SJSA1 (cell line): ENCODE measurements at places on chromosomes 1 and 21. TPM values are rescaled to one million over a fixed set of nuclear protein-coding genes. Genes with fewer than 3 reads are reported as not detected.

Gene HUNK
- total RNA-seq: 13.6 and 17.7 TPM in 2 replicates

DNA sequence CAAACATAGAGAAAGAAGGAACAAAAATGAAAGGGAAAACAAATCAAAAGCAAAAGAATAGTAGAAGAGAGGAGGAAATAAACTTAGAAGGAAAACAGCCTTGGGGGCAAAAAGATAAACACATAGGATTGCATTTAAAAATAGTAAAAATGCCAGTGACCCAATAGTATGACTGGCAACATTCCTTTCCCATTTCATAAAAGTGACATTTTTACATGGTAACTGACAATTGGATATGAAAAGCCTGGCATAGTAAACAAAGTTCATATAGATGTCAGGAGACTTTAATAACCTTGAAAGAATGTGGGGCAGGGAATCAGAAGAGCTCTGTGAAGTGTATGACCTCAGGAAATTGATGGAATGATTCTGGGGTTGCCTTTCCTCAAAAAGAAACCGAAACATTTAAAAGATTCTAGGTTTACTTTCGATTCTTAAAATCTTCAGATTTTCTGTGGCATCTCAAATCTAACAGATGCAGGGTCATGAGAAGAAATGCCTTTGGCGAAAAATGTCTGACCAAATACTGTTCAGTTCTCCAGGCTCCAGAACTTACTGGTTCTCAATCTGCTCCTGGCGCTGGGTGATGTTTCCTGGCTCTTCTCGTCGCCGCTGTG, 33.7 kb downstream of the SPTA1 start:
- no peak for DNase-seq
- no peak overlapping the region for H3K27ac ChIP-seq
- H3K27me3 ChIP-seq: peaks cover 4% of the 10 kb centered on the region; the same call in 1 of the 2 replicates

- H3K4me3 ChIP-seq: no peak overlapping the region
- H3K27ac ChIP-seq: no peak overlapping the region
- DNase-seq: no peak
- no peaks in the 10 kb centered on the region for H3K36me3 ChIP-seq
Measured at GRCh38 chr1:25933479-25934365, 27.5 kb upstream of the STMN1 start.

GRCh38 chr1:185232874-185233273, 75.9 kb downstream of the SWT1 start:
- no peaks in the 10 kb centered on the region for H3K36me3 ChIP-seq
- H3K4me1 ChIP-seq: no peaks in the 10 kb centered on the region
- H3K4me3 ChIP-seq: no peak overlapping the region
- no peak overlapping the region for H3K27ac ChIP-seq

DNA sequence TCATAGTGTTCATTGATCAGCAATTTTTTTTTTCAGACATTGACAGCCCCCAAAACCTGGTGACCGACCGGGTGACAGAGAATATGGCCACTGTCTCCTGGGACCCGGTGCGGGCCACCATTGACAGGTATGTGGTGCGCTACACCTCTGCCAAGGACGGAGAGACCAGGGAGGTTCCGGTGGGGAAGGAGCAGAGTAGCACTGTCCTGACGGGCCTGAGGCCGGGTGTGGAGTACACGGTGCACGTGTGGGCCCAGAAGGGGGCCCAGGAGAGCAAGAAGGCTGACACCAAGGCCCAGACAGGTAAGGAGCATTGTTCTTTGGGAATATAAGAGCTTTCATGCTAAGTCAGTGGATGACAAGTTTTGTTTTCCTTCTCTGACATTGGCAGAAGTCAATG, 49.3 kb downstream of the TNN start:
- H3K36me3 ChIP-seq: no peaks in the 10 kb centered on the region
- no peak overlapping the region for H3K27ac ChIP-seq
- DNase-seq: no peak
- H3K27me3 ChIP-seq: no peaks in the 10 kb centered on the region
- no peaks in the 10 kb centered on the region for H3K4me1 ChIP-seq
- H3K4me3 ChIP-seq: no peak overlapping the region

Gene ASTN1
- total RNA-seq: 0.06 and 0.13 TPM in 2 replicates

DNA sequence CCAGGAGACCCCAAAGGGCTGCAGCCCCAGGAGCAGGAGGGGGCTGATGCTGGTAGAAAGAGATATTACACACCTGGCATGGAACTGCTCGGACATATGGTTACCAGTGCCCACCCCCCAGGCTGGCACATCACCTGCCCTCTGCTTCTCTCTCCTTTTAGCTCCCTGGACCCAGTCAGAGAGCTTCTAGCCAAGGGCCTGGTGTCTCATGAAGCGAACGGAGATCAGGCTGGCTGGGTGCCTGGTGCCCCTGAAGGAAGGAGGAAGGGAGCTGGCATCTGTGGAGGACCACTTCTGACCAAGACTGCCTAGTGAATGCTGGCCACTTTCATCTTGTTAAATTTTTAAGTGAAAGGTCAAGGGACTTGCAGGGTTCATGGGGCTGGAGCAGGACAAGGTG, 53.1 kb downstream of the FOXO6 start:
- H3K4me1 ChIP-seq: peaks cover 14% of the 10 kb centered on the region
- H3K27me3 ChIP-seq: peaks cover 11% of the 10 kb centered on the region
- no peak for DNase-seq
- H3K36me3 ChIP-seq: no peaks in the 10 kb centered on the region

- H3K27ac ChIP-seq: no peak overlapping the region
- H3K4me3 ChIP-seq: no peak overlapping the region
- DNase-seq: no peak
- no peaks in the 10 kb centered on the region for H3K36me3 ChIP-seq
- peaks cover 7% of the 10 kb centered on the region for H3K27me3 ChIP-seq
- H3K4me1 ChIP-seq: 0 out of 2 replicates have a peak, but pooled peaks cover 4% of the 10 kb centered on the region
Measured at GRCh38 chr1:111909030-111909429, 80.4 kb downstream of the KCND3 start.

GRCh38 chr1:18414321-18414720, 66.4 kb upstream of the KLHDC7A start:
- H3K4me3 ChIP-seq: no peak overlapping the region
- no peak overlapping the region for H3K27ac ChIP-seq
- no peaks in the 10 kb centered on the region; the same call in 1 of the 2 replicates for H3K27me3 ChIP-seq

Gene TIE1
- 0.11 TPM in 1 of 2 replicates, not detected in the other for total RNA-seq

- peak; percentile 10 for DNase-seq
- H3K27me3 ChIP-seq: no peaks in the 10 kb centered on the region
- no peak overlapping the region for H3K4me3 ChIP-seq
- peaks cover 3% of the 10 kb centered on the region; the same call in 1 of the 2 replicates for H3K36me3 ChIP-seq
- no peak overlapping the region for H3K27ac ChIP-seq
Measured at GRCh38 chr1:88736633-88737248, 52.7 kb downstream of the PKN2 start.

Gene PADI2
- not detected in 2 replicates for total RNA-seq

Gene PSEN2
- 13.2 and 38.2 TPM in 2 replicates for total RNA-seq

- H3K27ac ChIP-seq: peak overlapping the region; percentile 74
- peaks cover 24% of the 10 kb centered on the region for H3K36me3 ChIP-seq
- H3K4me1 ChIP-seq: peaks cover 32% of the 10 kb centered on the region
Measured at GRCh38 chr21:46098303-46099141, 610 bp downstream of the COL6A2 start.

Gene VPS13D
- 7.3 and 12.9 TPM in 2 replicates for total RNA-seq

Gene S100A7A
- total RNA-seq: not detected in 2 replicates

DNA sequence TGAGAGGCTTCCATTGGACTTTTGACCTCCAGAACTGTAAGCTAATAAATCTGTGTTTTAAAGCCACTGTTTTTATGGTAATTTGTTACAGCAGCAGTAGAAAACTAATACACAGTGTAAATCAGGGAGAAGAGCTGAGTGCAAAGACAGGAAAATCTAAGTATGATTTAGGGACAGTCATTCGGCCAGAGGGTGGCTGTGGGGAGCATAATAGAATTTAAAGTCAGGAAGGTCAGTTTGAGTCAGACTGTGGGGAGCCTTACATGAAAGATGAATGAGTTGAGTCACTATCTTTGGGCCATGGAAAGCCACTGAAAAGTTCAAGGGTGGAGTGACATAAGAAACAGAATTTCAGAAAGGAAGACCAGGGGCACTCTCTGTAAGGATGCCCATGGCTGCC, 52.4 kb upstream of the SSX2IP start:
- 0 out of 2 replicates have a peak, but pooled peaks cover 5% of the 10 kb centered on the region for H3K4me1 ChIP-seq
- no peak overlapping the region for H3K27ac ChIP-seq
- H3K4me3 ChIP-seq: no peak overlapping the region
- H3K36me3 ChIP-seq: no peaks in the 10 kb centered on the region
- H3K27me3 ChIP-seq: no peaks in the 10 kb centered on the region
- DNase-seq: no peak

DNA sequence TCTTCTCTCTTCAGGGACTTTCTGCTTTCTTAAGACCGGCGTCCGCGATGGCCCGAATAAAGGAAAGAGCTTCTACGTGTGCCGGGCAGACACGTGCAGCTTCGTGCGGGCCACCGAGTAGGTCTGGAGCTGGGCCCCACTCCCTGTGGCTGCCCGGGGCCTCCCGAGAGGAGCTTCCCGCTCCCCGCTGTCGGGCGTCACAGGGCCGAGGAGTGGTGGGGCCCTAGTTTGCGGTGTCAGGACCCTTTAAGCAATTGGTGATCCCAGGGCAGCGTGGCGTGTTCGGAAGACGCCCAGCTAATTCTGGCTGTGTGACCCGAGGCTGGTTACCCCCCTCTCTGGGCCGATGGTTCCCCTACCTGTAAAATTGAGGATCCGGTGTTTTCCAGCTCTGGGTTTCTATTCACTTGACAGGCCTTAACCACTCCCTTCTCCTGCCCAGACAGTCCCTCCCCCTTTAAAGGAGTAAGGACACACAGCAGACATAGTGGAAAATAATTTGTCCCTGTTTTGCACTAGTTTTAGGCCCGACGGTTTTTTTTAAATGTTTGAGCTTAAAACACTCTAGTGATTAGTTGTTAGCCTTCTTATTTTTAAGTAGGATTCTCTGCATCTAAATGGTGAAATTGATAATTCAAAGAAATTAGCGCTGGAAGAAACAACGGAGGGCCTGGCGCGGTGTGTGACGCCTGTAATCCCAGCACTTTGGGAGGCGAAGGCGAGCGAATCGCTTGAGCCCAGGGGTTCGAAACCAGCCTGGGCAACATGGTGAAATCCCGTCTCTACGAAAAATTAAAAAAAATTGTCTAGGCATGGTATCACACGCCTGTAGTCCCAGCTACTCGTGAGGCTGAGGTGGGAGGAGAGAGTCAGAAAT, 553 bp downstream of the TTF2 start:
- peak; percentile 42 for DNase-seq
- H3K4me3 ChIP-seq: peak overlapping the region; percentile 59
- H3K4me1 ChIP-seq: peaks cover 22% of the 10 kb centered on the region
- peaks cover 19% of the 10 kb centered on the region for H3K36me3 ChIP-seq
- H3K27ac ChIP-seq: peak overlapping the region; percentile 58

DNA sequence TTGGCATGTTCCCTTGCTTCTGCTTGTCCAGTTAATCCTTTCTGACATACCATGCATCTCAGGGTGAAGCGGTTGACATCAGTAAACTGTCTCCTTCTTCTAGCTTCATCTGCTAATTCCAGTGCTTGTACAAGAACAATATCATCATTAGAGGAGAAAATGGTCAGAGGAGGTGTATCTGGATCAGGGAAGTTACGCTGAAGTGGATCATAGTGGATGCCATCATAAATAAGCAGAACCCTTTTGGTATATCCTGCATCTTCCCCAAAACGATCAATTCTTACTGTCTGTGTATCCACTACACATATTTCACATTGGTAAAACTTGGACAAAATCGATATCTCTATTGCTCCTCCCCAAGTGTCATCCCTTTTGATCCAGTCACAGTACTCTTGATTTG, 2.0 kb downstream of the YOD1 start:
- H3K4me3 ChIP-seq: no peak overlapping the region
- peaks cover 20% of the 10 kb centered on the region for H3K4me1 ChIP-seq
- DNase-seq: no peak
- H3K27ac ChIP-seq: no peak overlapping the region
- no peaks in the 10 kb centered on the region for H3K27me3 ChIP-seq

GRCh38 chr1:43931711-43932660, 1.6 kb upstream of the ARTN start:
- H3K4me1 ChIP-seq: peaks cover 48% of the 10 kb centered on the region
- no peak overlapping the region for H3K27ac ChIP-seq
- H3K27me3 ChIP-seq: no peaks in the 10 kb centered on the region
- H3K36me3 ChIP-seq: peaks cover 16% of the 10 kb centered on the region; the same call in 1 of the 2 replicates

- no peak overlapping the region for H3K27ac ChIP-seq
- DNase-seq: no peak
- no peaks in the 10 kb centered on the region for H3K27me3 ChIP-seq
- no peak overlapping the region for H3K4me3 ChIP-seq
- H3K36me3 ChIP-seq: peaks cover 7% of the 10 kb centered on the region; the same call in 1 of the 2 replicates
Measured at GRCh38 chr1:42311138-42311537, 23.9 kb downstream of the FOXJ3 start.

DNA sequence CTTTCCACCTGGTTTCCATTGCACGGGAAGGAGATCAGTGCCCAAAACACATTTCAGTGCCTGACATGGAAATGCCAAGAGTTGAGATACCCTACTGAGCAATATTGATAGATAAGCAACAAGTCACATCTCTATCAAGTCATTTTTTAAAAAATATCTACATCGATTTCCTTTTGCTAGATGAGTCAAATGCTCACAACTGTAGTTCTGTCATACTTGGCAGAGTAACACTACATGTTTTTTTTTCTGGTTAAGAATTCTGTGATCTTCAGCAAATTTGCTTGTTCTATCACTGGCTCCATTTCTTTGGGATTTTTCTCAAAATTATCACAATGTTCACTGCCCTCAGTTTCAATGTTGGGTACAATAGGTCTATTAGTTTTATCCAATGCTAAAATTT, 145.4 kb downstream of the ZC3H11B start:
- peaks cover 3% of the 10 kb centered on the region; the same call in 1 of the 2 replicates for H3K4me1 ChIP-seq
- no peaks in the 10 kb centered on the region for H3K36me3 ChIP-seq
- H3K27me3 ChIP-seq: no peaks in the 10 kb centered on the region
- no peak overlapping the region for H3K27ac ChIP-seq
- no peak for DNase-seq

Gene TMCO2
- not detected in 2 replicates for total RNA-seq

GRCh38 chr1:198246337-198246736, 89.5 kb downstream of the NEK7 start:
- no peaks in the 10 kb centered on the region for H3K4me1 ChIP-seq
- H3K27ac ChIP-seq: no peak overlapping the region
- no peak for DNase-seq
- no peaks in the 10 kb centered on the region for H3K27me3 ChIP-seq
- H3K36me3 ChIP-seq: peaks cover 2% of the 10 kb centered on the region; the same call in 1 of the 2 replicates

GRCh38 chr1:160131803-160132565, 16.4 kb downstream of the ATP1A2 start:
- no peaks in the 10 kb centered on the region for H3K27me3 ChIP-seq
- H3K27ac ChIP-seq: no peak overlapping the region

- H3K36me3 ChIP-seq: no peaks in the 10 kb centered on the region
- no peaks in the 10 kb centered on the region for H3K27me3 ChIP-seq
- no peak overlapping the region for H3K27ac ChIP-seq
- no peak for DNase-seq
- no peak overlapping the region for H3K4me3 ChIP-seq
Measured at GRCh38 chr21:35504277-35504676, 455.2 kb upstream of the RUNX1 start.

- H3K4me1 ChIP-seq: no peaks in the 10 kb centered on the region
- no peak overlapping the region for H3K4me3 ChIP-seq
- H3K36me3 ChIP-seq: no peaks in the 10 kb centered on the region
- DNase-seq: peak; percentile 39
- H3K27ac ChIP-seq: no peak overlapping the region
- no peaks in the 10 kb centered on the region for H3K27me3 ChIP-seq
Measured at GRCh38 chr1:62175568-62176179, 19.0 kb upstream of the L1TD1 start.
